ENCODE measurements at places on chromosomes 16 and 17.

- ATAC-seq: peak; percentile 86
Observed at GRCh38 chr17:32936894-32937500, 9.0 kb downstream of the TMEM98 start.

DNA sequence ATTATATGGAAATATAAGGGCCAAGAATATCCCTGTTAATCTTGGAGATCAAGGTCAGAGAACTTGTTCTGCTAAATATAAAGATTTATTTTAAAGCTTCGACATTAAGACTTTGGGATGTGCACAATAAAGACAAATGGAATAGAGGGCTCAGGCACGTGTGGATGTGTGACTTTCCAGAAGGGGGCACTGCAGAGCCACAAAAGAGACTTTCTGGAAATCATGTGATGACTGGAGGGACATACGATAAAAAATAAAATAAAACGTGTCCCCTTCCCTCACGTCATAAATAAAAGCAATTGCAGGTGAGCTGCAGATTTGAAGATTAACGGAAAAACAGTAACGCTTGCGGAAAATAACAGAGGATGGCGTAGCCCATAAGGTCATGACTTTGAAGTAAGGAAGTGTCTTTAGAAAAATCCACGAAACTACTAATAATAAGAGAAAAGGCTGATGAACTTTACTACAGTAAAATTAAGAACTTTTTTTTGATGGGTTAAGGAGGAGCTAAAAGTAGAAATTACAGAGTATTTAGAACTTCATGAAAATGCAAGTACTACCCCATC, 9.4 kb upstream of the ENGASE start:
- peak; percentile 71 for ATAC-seq

- ATAC-seq: no peak
Observed at GRCh38 chr17:32261417-32261736, 4.3 kb upstream of the RHBDL3 start.

GRCh38 chr17:32831627-32832243, 45.2 kb downstream of the MYO1D start:
- ATAC-seq: no peak

GRCh38 chr17:71292006-71292405, 828.8 kb upstream of the SOX9 start:
- no peak for ATAC-seq

DNA sequence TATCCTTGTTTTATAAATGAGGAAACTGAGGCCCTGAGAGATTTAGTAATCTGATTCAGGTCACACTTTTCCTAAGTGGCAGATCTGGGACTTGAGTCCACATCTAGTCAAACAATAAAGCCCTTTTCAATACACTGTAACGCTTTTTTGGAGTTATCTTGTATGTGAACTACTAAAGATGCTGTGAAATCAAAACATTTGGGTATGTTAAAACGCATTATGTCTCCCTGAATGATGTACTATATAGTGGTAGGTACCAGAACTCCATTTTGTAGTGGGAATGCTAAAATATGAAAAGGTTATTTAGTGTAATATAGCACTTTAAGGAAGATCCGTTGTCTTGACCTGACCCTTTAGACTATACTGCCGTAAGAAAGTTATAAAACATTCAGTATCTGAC, 57.2 kb downstream of the NACA2 start:
- no peak for ATAC-seq

GRCh38 chr17:67378454-67379250, 1.6 kb downstream of the PITPNC1 start:
- peak; percentile 33 for ATAC-seq

DNA sequence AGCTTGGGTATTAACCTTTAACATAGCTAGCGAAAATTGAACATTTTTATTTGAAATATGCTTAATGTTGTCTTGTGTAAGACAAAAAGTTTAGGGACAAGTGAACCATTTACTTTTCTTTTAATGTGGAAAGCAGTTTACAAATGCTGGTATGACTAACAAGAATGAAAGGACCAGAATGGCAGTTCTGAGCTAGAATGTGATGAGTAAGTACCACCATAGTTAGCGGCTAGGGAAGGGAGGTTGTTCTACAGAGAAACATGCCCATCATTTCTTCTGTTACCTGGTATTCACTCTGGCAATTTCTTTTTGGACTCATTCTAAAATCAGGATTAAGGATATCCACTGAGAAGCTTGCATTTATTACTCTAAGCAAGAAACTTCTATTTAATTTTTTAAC, 121.1 kb downstream of the WWOX start:
- no peak for ATAC-seq

GRCh38 chr16:72043058-72043457, 11.2 kb upstream of the HP start:
- no peak for ATAC-seq

- ATAC-seq: no peak
Observed at GRCh38 chr16:1537138-1537577, 3.7 kb downstream of the TMEM204 start.

- no peak for ATAC-seq
Observed at GRCh38 chr17:73118139-73118538, 25.7 kb upstream of the SLC39A11 start.

- no peak for ATAC-seq
Observed at GRCh38 chr17:60627124-60627523, 27.1 kb downstream of the PPM1D start.

GRCh38 chr17:83096401-83097224, 17.2 kb downstream of the METRNL start:
- no peak for ATAC-seq

DNA sequence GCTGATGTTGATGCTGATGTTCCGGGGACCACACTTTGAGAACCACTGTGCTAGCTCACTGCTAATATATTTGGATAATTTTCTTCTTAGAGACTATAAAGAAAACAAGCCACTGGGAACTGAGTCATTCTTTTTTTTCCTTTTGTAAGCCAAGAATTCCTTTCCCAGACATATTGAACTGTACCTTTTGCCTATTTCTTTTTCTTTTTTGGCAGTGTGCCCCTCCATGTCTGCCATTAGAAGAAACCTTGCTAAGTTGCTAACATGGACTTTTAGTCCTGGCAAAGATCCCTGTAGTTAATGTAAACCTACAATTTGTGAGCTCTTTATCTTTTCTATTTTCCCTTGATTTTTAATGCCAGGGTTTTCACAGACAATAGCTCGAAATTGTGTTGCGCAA, 17.3 kb upstream of the ERCC4 start:
- ATAC-seq: no peak

GRCh38 chr16:56844056-56844455, 21.0 kb upstream of the SLC12A3 start:
- no peak for ATAC-seq

DNA sequence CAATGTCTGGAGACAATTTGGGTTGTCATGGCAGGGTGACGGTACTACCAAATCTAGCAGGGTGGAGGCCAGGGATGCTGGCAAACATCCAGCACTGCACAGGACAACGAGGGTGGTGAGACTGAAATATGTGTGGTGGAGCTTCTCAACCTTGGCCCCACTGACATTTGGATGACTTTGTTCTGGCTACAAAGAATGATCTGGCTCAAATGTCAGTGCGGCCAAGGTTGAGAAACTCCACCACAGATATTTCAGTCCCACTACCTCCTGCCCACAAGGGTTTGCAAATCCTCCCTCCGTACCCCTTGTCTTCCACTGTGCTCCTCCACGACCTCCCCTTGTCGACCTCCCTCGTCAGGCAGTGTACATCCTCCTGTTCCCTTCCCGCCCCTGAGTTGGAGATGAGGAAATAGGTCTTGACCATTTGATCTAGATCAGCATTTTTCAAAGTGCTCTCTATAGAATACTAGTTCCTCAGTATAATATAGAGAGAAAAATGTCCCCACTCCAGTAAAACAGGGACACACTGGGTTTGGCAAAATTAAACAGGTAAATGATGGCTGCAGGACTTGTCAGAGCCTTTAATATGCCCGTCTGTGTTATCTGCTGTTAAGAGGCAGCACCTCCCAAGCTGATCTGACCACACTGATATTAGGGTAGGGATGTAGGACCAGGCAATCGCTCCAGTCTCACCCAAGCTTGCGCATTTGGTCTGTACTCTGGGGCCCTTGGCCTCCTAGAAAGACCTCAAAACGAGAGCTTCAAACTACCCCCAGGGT, 6.8 kb downstream of the OSGIN1 start:
- ATAC-seq: no peak

DNA sequence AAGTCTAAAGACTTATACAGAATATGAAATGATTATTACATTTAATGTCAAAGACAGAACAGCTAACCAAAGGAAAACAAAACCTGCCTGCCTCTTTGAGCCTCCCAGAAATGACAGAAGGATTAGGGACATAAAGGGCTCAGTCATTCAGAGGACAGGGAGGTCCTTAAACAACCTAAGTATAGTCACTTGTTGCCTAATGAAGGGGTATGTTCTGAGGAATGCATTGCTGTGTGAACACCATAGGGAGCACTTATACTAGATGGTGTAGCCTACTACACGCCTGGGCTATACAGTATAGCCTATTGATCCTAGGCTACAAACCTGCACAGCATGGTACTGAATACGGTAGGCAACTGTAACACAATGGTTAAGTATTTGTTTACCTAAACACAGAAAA, 106.4 kb downstream of the PARN start:
- ATAC-seq: no peak

DNA sequence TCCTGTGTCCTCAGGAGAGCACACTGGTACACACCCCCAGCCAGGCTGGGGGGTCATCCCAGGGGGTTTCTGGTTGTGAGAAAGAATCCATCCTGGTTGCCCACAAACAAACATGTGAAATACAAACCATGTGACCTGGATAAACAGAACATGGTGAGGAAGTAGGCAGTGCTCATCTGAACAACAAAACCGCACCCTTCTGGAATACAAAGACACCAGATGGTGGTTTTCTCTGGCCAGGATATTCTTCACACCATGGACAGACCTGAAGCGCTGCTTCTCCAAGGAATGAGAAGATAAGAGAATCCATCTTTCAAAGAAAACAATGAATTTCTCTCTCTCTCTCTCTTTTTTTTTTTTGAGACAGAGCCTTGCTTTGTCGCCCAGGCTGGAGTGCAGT, 302.3 kb downstream of the SLC39A11 start:
- no peak for ATAC-seq

DNA sequence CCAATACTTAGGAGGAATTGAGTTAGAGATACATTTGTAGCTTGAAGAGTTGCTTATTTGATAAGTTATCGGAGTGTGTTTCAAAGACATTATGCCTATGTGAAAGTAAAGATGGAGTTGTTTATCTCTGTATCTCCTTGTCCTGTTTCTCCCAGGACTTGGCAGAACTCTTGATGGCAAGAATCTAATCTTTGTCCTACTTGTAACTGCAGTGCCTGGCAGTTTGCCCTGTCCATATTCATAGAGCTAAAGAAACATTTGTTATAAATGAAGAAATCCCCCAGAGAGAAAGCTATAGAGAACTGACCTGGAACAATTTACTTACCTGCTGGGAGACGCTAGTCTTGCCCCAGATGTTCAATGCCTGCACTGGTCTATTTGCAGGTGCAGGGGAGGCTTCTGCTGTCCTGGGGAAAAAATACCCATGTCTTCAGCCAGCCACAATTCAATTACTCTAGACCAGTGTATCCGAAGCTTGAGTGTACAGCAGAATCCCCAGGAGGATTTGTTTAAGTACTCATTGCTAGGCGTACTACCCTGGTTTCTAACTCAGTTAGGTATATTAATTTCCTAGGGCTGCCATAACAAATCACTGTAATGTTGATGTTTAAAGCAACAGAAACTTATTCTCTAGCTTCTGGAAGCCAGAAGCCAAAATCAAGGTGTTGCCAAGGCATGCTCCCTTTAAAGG, 410.0 kb upstream of the HSBP1 start:
- ATAC-seq: peak; percentile 67

GRCh38 chr16:50071075-50071671, 5.4 kb downstream of the HEATR3 start:
- no peak for ATAC-seq

- ATAC-seq: no peak
Observed at GRCh38 chr16:19785081-19785480, 67.0 kb downstream of the IQCK start.

DNA sequence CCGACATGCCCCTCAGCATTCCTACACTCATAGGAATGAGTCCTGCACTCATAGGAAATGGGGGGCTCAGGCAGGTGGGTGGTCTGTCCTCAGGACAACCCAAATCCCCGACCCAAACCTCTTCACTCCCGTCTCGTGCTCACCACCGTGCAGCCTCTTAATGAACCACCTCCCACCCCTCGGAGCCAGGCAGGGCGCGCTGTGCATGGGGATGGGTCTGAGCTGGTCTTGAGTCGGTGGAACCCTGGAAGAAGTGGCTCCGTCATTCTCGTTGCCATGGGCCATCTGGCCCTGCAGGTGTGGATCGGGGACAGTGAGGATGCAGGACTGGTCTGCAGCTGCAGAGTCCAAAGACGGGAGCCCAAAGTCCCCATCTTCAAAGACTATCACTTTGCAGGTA, 6.4 kb upstream of the RAB40B start:
- no peak for ATAC-seq
